Spleen (tissue), 13 donors: ENCODE measurements at places on chromosomes 5 and 9. TPM values are rescaled to one million over a fixed set of nuclear protein-coding genes. Genes with fewer than 3 reads are reported as not detected.

Gene SLC36A2
- not detected for total RNA-seq

Gene TRPM3
- total RNA-seq, result 6.7 TPM

Gene KYAT1
- 4.7 TPM for total RNA-seq

GRCh38 chr9:79395755-79396154 is 176.0 kb upstream of the TLE4 start:
- DNase-seq, result no peak
- no peak overlapping the region for H3K4me3 ChIP-seq
- H3K27me3 ChIP-seq, result no peaks in the 10 kb centered on the region
- H3K27ac ChIP-seq, result no peak overlapping the region
- no peaks in the 10 kb centered on the region for H3K4me1 ChIP-seq

GRCh38 chr5:54772684-54773083 is 212.7 kb downstream of the ESM1 start:
- H3K27ac ChIP-seq, result no peak overlapping the region
- H3K36me3 ChIP-seq, result no peaks in the 10 kb centered on the region
- no peaks in the 10 kb centered on the region for H3K4me1 ChIP-seq
- no peak overlapping the region for H3K4me3 ChIP-seq

Gene DDX46
- 53.4 TPM for total RNA-seq

DNA sequence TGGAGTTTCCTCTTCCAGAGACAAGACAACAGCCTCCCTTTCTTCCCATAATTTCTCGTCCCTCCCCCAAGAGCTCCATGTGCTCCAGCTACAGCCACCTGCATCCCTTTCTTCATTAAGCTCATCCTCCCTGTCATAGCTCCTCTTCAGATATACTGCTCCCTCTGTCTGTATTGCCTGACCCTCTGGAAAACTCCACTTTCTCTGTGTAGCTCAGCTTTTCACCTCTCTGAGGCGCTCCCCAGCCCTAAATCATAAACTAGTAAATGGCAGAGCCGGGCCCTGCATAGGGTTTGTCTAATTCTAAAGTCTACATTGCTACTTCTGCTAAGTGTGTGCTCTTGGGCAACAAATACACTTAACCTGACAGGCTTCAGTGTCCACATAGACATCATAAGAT is 8.8 kb upstream of the PLIN2 start:
- no peak overlapping the region for H3K4me3 ChIP-seq
- no peaks in the 10 kb centered on the region for H3K36me3 ChIP-seq
- H3K4me1 ChIP-seq, result no peaks in the 10 kb centered on the region
- H3K27me3 ChIP-seq, result no peaks in the 10 kb centered on the region

DNA sequence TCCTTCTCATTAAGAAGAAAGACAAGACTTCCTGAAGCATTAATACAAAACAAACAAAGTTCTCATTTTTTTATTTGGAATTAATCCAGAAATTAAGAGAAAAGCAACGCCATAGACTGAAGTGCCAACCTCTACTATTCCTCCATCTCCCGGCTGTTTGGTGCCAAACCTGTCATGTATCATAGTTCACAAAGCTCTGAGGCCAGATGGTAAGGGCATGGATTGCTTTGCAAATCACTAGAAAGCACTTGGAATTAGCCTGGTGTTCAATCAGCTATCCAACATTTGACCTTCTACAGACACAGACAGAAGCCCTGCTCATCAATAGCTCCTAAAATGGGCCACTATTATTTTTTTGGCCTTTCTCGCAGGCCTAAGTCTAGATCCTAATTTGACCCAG is 33.8 kb downstream of the HTR1A start:
- H3K27me3 ChIP-seq, result no peaks in the 10 kb centered on the region
- H3K4me3 ChIP-seq, result no peak overlapping the region
- no peaks in the 10 kb centered on the region for H3K36me3 ChIP-seq

GRCh38 chr9:3968891-3969290 is 331.0 kb downstream of the GLIS3 start:
- no peaks in the 10 kb centered on the region for H3K36me3 ChIP-seq
- DNase-seq, result no peak

Gene SLC1A3
- total RNA-seq, result 48.0 TPM

- peaks cover 29% of the 10 kb centered on the region for H3K36me3 ChIP-seq
- no peak overlapping the region for H3K27ac ChIP-seq
- H3K27me3 ChIP-seq, result no peaks in the 10 kb centered on the region
- peaks cover 34% of the 10 kb centered on the region for H3K4me1 ChIP-seq
These were observed 899 bp upstream of the MED10 start for GRCh38 chr5:6379246-6379645.

DNA sequence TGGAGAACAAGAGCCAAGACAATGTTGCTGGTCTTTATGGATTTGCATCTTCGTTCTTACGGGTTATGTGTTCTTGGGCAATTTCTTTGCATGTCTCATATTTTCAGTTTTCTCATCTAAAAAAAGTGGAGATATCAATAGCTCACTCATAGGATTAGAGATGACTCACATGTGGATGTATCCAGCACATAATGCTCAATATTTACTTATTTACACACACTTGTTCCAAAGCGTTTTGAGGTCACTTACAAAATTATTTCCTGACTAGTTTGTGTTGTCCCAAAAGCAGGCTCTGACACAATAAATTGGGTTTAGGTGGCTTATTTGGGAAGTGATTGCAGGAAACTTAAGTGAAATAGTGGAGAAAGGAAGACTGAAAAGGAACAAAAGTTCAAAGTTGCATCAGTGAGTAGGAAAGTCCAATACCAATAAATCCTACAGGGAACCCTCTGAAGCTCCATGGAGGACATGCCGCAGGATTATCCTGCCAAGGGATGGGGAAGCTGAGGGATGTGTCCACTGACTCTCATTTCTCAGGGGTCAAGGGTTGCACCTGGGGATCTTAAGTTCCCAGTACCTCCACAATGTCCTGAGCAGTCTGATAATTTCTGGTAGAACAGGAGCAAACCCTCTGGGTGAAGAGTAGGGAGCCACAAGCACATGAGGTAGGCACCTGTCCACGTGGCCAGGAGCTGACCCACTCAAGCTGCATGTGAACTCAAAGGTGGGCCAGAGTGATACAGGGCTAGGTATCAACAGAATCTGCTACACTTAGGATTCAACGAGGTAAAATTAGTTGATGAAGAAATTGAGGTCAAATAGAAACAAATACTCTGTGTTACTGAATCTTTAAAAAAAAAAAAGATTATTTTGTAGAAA is 37.4 kb upstream of the SLC44A1 start:
- no peaks in the 10 kb centered on the region for H3K4me1 ChIP-seq
- H3K27ac ChIP-seq, result no peak overlapping the region
- DNase-seq, result no peak
- H3K4me3 ChIP-seq, result no peak overlapping the region
- no peaks in the 10 kb centered on the region for H3K36me3 ChIP-seq
- no peaks in the 10 kb centered on the region for H3K27me3 ChIP-seq

- peaks cover 38% of the 10 kb centered on the region for H3K4me1 ChIP-seq
- H3K4me3 ChIP-seq, result peak within 1 kb of the TSS; percentile 52
- H3K27ac ChIP-seq, result peak within 1 kb of the TSS; percentile 26
- DNase-seq, result peak; percentile 89
These were observed at the start of gene FOXD1 for GRCh38 chr5:73448463-73449136. FOXD1 (minus strand) TSS chr5:73448777; CDS start chr5:73448362, 415 bp downstream.

GRCh38 chr5:122392824-122393223 is 80.8 kb downstream of the SNCAIP start:
- no peaks in the 10 kb centered on the region for H3K36me3 ChIP-seq
- H3K4me1 ChIP-seq, result no peaks in the 10 kb centered on the region
- no peak overlapping the region for H3K27ac ChIP-seq
- DNase-seq, result no peak
- no peaks in the 10 kb centered on the region for H3K27me3 ChIP-seq

Gene FCN2
- not detected for total RNA-seq

DNA sequence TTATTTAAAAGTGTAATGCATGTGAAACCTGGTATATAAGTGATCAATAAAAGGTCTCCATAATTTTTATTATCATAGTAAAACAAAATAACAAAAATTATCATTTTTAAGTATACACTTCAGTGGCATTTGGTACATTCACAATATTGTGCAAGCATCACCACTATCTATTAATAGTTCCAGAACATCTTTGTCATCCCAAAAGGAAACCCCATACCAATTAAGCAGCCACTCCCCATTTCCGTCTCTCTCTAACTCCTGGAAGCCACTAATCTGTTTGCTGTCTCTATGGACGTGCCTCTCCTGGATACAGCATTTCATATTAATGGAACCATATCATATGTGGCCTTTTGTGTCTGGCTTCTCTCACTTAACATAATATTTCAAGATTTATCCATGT is 7.6 kb downstream of the OLFML2A start:
- no peaks in the 10 kb centered on the region for H3K27me3 ChIP-seq
- H3K4me3 ChIP-seq, result no peak overlapping the region
- no peaks in the 10 kb centered on the region for H3K36me3 ChIP-seq
- no peak for DNase-seq
- no peak overlapping the region for H3K27ac ChIP-seq

DNA sequence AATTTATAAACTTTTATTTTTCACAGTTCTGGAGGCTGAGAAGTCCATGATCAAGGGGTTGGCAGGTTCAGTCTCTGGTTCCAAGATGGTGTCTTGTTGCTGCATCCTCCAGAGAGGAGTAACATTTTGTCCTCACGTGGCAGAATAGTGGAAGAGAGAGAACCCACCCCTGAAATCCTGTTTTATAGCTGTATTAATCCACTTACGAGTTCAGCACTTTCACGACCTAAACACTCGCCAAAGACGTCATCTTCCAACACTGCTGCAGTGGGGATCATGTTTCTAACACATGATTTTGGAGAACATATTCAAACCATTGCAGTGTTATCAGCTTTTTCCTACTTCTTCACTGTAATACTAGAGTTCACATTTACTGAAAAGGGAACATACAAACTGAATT is 233.0 kb upstream of the ATP10B start:
- H3K4me3 ChIP-seq, result no peak overlapping the region
- DNase-seq, result no peak
- no peak overlapping the region for H3K27ac ChIP-seq
- H3K4me1 ChIP-seq, result no peaks in the 10 kb centered on the region
